ENCODE measurements at places on chromosomes 2 and 18.

DNA sequence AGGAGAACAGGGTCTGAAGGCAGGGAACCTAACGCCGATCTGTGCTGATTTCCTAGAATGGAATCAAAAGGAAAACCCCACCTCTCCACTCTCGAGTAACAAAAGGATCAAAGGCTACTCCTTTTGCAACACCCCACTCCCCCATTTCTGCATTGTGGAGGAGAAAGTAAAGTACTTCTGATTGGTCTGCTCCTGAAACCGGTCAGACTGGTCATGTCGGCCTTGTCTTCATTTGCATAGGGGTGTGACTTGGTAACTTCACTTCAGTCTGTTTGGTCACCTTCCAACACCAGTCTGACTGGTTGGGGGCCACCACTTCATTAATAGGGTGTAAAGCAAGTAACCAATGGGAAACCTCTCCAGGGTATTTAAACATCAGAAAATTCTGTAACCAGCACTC lies 771.9 kb downstream of the ERBB4 start:
- DNase-seq: no peak

GRCh38 chr2:143558665-143559064 lies 429.4 kb downstream of the ARHGAP15 start:
- DNase-seq: no peak

GRCh38 chr2:62663920-62664795 lies 41.4 kb upstream of the EHBP1 start:
- DNase-seq: no peak

DNA sequence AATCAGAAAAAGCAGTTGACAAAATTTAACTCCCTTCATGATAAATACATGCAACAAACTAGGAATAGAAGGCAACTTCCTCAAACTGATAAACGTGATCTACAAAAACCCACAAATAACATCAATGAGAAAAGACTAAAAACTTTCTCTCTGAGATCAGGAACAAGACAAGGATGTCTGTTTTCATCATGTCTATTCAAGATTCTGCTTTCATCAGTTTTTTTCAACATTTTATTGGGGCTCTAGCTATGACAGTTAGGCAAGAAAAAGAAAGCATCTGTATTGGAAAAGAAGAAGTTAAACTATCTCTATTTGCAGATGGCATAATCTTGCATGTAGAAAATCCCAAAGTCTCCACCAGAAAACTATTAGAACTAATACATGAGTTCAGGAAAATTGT lies 12.3 kb upstream of the CHST10 start:
- no peak for DNase-seq

DNA sequence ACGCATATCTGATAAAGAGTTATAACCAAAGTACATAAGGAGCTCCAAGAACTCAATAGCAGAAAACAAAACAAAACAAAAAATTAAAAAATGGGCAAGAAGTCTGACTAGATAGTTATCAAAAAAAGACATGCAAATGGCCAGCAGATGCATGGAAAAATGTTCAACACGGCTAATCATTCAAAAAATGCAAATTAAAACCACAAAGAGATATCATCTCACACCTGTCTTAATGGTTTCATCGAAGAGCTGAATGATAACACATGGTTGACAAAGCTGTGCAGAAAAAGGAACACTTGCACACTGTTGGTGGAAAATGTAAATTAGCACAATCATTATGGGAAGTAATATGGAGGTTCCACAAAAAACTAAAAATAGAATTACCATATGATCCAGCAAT lies 751.3 kb upstream of the POU3F3 start:
- no peak for DNase-seq

- DNase-seq: no peak
Observed at GRCh38 chr18:55551227-55551626, 36.8 kb downstream of the TCF4 start.

- no peak for DNase-seq
Observed at GRCh38 chr2:10344105-10345066, 41.7 kb downstream of the HPCAL1 start.

DNA sequence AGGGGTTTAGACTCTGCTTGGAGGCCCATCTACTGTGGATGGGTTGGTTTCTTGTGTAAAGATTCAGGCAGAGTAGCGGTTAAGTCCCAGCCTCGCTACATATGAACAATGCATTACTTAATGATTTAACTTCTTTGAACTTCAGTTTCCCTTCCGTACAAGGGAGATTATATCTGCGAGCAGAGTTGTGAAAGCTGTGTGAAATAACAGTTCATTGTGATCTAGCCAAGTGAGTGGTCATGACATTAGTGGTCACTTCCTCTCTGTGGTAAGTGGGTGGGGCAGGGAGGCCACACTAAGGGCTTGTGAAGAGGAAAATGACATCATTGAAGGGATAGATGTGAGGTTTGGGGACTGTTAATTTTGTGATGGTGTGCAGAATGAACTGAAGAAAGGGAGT lies 14.1 kb upstream of the MEX3C start:
- no peak for DNase-seq

- no peak for DNase-seq
Observed at GRCh38 chr18:61503688-61504087, 170.5 kb downstream of the CDH20 start.

DNA sequence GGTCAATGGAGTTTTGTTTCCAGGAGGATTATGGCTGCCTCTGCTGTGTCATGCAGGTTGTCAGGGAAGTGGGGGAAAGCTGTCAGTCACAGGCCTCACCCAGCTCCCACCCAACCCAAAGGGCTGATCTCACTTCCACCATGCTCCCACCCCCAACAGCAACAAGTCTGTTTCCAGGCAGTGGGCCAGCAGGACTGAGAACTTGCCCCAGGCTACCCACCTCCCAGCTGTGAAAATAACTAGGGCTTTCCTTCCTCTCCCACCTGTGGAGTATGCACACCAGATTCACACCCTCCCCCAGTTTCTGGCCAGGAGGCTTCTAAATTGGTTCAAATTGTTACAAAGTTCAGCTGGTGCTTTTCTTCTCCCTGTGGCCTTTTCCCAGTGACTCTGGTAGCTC lies 95.6 kb upstream of the ACVR1 start:
- DNase-seq: no peak

DNA sequence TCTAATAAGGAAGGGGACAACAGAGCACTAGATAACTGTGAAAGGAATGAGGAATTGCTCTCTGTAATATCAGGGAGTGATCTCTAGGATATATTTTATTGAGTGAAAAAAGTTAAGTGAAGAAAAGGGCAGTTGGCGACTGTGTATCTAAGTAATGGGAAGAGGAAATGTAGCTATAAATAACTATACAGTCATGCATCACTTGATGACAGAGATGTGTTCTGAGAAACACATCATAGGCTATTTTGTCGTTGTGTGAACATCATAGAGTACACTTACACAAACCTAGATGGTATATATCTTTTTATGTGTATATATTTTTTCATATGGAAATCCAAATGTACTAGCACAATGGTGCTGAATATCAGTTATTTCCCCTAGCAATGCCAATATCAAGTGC lies 329.3 kb downstream of the TXNL1 start:
- DNase-seq: no peak

DNA sequence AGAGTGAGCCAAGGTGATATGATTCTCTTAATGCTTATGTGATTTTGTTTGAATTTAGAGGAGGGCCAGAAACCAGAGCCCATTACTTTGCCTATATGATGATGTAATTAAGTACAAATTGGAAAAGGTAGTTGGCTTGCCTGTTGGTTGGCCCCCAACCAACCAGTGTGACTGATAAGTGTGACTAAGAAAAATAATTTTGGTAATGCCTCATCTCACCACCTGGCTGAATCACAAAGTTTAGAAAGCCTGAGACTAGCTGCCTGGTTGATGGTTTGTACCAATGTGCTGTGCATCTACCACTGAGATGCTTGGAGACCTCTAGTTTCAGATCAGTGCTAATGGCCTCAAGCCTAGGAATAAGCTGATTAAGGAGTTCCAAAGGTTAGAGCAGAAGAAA lies 338.7 kb downstream of the CDH2 start:
- no peak for DNase-seq

- no peak for DNase-seq
Observed at GRCh38 chr18:40608226-40608625, 1346.8 kb upstream of the PIK3C3 start.

DNA sequence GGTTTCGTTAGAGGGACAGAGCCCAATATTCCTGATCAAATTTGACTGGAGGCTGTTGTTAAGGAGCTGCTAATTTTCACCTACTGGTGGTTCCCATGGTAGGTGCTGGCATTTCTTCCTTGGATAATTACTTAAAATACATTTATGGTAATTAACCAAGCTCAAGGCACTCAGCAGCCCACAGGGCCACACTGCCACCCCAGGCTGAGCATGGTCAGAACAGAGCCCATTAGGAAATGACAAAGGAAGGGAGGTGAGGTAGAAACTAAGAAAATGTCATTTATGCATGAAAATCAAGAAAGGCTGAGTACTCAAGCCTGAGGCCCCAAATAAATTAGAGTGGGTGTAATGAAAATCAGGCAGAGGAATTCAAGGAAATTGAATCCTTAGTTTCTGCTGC lies 510.2 kb upstream of the GYPC start:
- DNase-seq: no peak

GRCh38 chr2:139631966-139632365 lies 851.8 kb upstream of the NXPH2 start:
- DNase-seq: no peak

- peak; percentile 53 for DNase-seq
Observed at GRCh38 chr2:3651691-3652648, 6.0 kb upstream of the ALLC start.

GRCh38 chr2:78304678-78305077 lies 720.8 kb upstream of the REG3G start:
- DNase-seq: no peak

DNA sequence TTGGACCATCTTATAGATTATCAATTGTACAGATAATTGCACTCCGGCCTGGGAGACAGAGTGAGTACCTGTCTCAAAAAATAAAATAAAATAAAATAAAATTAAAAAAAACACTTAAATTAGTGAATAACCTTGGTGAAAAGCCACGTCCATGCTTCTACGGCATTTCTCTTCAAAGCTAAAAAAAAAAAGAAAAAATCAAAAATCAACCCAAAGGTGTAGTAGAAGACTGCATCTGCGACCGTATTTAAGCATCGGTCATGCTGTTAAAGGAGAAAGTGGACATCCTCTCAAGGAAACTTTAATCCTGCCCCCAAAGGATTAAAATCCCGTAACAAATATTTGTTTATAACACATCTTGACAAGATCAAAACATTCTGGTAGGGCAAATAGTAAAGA lies 350 bp upstream of the RNF138 start:
- no peak for DNase-seq

DNA sequence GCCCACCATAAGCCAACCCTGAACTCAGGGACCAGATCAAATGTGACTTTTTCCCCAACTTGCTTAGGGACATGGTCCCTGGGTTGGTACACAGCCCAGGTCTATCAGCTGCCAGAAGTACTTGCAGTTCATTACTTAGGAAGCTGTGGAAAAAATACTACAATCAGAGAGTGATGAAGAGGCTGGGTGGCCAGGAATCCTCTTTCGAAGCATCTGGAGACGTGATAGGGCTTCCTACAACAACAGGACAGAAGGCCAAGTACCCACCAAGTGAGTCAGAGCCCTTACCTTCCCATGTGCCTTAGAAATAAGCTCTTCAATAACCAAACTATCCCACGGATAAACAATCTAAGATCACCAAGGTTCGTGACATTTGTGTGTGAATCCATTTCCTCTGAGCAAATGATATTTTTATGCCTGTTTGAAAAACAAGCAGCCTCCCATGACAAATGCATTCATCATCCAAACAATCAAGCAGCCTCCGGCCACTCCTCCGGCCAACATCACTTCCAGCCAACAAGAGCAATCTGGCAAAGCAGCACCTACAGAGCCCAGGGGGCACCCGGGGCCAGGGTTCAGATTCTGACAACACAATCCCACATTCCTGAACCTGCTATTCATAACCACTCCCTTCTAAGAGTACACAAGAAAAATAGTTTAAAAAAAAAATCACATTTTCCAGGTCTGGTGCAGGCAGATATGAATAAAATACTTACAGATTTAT lies 26.4 kb downstream of the TBC1D8 start:
- no peak for DNase-seq

- no peak for DNase-seq
Observed at GRCh38 chr2:233501198-233502076, 65.1 kb downstream of the USP40 start.

DNA sequence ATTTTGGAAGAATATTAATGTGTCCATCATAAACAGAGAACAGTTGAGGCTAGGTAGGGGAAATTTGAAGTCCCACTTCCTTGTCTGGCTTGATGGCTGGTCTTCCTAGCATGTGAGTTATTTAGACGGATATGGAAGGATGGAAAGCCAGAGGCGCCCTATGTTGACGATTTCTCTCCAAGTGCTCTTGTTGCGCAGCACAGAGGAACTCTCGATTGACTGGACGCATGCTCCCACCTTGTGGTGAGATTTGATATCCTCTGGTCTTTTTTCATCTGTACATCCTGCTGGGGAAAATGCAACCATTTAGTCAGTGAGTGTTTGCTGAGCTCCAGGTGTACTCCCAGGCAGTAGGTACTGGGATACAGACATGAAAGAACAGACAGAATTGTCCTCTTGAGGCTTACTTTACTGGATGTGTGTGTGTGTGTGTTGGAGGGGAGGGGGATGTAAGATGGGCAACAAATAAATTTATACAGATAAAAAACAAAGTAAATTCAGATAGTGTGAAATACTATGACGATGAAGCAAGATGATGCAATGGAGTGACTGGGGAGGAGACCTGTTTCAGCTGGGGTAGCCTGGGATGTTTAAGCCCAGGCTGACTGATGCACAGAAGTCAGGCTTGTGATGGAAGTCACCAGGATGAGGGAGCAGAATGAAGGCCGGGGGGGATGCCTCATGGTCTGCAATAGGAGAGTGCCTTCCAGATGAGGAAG lies 137.2 kb downstream of the TRIM43 start:
- DNase-seq: peak; percentile 11

DNA sequence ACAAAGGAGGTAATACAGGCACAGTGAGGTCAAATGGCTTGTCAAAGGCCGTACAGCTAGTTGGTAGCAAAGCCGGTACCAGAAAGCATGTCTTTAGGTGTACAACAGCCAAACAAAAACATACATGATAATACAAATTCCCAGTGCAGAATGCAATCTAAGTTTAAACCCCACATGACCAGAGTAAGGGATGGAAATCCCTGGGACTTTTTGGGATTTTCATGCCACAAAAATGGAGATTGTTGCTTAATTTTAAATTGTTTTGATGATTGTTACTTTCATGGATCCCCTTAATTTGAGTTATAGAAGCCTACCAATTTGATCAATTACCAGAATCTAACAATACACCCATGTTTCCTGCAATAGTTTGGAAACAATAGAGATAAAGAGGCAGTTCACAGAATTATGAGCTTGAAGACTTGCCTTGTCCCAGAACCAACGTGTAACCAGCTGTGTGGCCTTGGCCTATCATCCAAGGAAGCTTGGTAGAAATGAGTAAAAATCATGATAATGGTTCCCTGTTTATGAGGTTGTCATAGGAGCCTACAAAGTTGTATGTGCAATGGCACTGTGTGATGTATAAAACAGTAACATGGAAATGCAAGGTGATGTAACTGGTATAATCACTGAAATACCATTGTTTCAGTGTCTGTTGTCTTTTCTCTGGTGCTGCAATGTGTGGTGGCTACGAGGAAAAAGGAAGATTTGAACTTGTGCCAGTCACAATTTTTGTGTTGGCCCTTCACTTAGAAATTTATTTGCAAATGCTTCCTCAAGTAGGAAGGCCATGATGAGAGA lies 85.3 kb downstream of the ZEB2 start:
- no peak for DNase-seq

All from stimulated activated CD4-positive, alpha-beta T cell treated with anti-CD3 and anti-CD28 coated beads, Interleukin-4, amount 100 ng/mL, for 1 hour (primary cell).